ENCODE measurements at places on chromosomes 11 and 22.

DNA sequence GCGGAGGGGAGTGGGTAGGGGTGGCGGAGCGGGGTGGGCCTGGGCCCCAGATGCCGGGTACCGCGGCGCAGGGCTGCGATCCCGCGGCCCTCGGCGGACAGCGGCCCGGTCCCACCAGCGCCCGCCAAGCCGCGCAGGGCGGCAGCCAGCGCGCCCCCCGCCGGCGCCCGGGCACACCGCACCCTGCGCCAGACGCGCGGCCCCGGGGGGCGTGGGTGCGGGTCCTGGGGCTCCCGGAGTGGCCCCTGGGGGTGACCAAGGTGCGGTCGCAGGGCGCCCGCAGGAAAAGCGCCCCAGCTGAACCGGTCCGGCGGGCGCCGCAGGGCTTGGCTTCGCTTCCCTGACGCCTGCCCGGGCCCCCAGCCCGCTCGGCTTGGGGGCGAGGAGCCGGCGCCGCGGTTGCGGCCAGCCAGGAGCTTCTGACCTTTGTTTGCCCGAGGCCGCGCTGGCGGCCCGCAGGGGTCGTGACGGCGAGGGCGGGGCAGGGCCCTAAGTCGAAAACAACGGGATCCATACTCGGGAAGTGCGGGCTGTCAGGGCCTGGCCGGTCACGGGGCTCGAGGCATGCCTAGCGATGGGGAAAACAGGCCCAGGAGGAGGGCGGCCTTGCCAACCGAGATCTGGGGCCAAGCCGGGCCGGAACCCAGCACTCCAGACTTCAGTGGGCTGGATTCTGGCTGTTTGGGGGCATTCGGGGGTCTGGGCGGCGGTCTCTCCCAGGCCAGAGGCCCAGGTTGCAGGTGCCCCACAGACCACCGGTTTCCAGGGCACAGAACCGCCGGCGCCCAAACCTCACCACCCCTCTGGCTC lies 581 bp upstream of the AP5B1 start:
- peak; percentile 52 for DNase-seq

DNA sequence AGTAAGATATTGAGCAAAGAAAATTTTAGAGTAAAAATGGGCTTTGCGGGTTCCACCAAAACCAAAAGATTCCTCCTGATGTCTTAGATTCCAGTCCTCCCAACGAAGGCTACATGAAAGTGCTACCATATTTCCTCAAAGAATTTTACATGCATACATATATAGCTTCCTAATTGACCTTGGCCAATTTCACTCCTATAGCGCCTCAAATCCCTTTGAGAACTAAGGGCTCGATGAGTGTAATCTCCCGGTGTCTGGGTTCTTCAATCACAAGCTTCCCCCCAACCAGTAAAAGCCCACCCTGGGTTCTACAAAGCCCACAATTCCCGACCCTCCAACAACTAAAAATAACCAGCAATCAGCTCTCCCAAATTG lies 1.2 kb downstream of the SIK3 start:
- DNase-seq: no peak

- no peak for DNase-seq
Measured at GRCh38 chr11:37830529-37830928, 1232.5 kb upstream of the RAG2 start.

- DNase-seq: no peak
Measured at GRCh38 chr11:27812341-27812740, 112.1 kb upstream of the BDNF start.

GRCh38 chr11:69113226-69113625 lies 42.5 kb upstream of the SMIM38 start:
- no peak for DNase-seq

- no peak for DNase-seq
Measured at GRCh38 chr11:1841511-1842148, 2.8 kb downstream of the TNNI2 start.

- peak; percentile 16 for DNase-seq
Measured at GRCh38 chr11:83116015-83116641, 40.8 kb upstream of the PCF11 start.

GRCh38 chr11:117143390-117143789 lies 697 bp upstream of the PAFAH1B2 start:
- peak; percentile 36 for DNase-seq

GRCh38 chr11:82899186-82899820 lies 927 bp downstream of the PRCP start:
- no peak for DNase-seq
